ENCODE measurements at places on chromosomes 5 and 9. TPM values are rescaled to one million over a fixed set of nuclear protein-coding genes. Genes with fewer than 3 reads are reported as not detected.

Gene ABLIM3
- total RNA-seq = 43.6 TPM

Gene ANKRD31
- total RNA-seq = 0.26 TPM

Gene IL5
- not detected for total RNA-seq

Gene PCDHGB3
- 1.2 TPM for total RNA-seq

Gene VCAN
- 6.7 TPM for total RNA-seq

Gene PCDHGA3
- not detected for total RNA-seq

Gene SLC6A19
- not detected for total RNA-seq

Gene RNF183
- not detected for total RNA-seq

Gene TRIP13
- 69.0 TPM for total RNA-seq

- peaks cover 6% of the 10 kb centered on the region for H3K27me3 ChIP-seq
- H3K36me3 ChIP-seq = no peaks in the 10 kb centered on the region
- H3K27ac ChIP-seq = no peak overlapping the region
- no peak for DNase-seq
Observed at GRCh38 chr9:1469996-1470395, 419.8 kb downstream of the DMRT2 start.

GRCh38 chr9:13414349-13414748, 134.9 kb upstream of the MPDZ start:
- H3K4me3 ChIP-seq = no peak overlapping the region
- H3K27me3 ChIP-seq = no peaks in the 10 kb centered on the region
- no peak for DNase-seq
- H3K27ac ChIP-seq = no peak overlapping the region

GRCh38 chr5:138733509-138733908, 19.7 kb upstream of the CTNNA1 start:
- no peak for DNase-seq
- H3K27me3 ChIP-seq = no peaks in the 10 kb centered on the region
- H3K4me1 ChIP-seq = no peaks in the 10 kb centered on the region
- H3K4me3 ChIP-seq = no peak overlapping the region
- no peaks in the 10 kb centered on the region for H3K36me3 ChIP-seq

GRCh38 chr5:107129051-107129450, 541.7 kb downstream of the EFNA5 start:
- no peaks in the 10 kb centered on the region for H3K27me3 ChIP-seq
- H3K27ac ChIP-seq = no peak overlapping the region

- H3K36me3 ChIP-seq = no peaks in the 10 kb centered on the region
- no peaks in the 10 kb centered on the region for H3K4me1 ChIP-seq
- no peaks in the 10 kb centered on the region for H3K27me3 ChIP-seq
Observed at GRCh38 chr9:83792746-83793145, 24.8 kb downstream of the GKAP1 start.

DNA sequence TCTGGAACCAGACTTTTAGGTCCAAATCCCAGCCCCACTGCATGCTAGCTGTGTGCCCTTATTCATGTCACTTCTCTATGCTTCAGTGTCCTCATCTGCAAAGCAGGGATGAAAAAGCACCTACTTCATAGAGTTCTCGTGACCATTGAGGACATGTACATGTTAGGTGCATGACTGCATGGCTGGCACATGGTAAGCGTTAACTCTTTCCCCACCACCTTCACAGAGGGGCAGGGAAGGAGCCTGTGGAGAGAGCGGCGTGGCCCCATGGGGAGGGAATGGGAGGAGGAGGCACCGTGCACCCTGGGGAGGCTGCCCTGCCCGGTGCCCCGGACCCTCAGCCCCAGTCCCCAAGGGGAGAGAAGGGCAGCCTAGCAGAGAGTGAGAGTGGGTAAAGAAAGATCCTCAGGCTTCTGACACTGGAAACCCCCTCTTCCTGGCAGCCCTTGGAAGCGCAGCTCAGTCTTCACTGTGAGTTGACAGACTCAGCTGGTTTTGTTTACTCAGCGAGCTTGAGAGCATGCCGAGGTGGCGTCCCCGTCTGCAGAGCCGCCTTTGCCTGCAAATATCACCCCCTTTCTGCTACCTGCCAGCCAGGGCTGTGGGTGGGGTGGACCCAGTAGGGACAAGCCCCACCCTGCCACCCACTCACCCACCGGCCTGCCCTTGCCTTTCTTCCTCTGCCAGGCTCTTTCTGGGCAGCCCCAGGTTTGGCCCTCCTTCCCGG, 10.6 kb upstream of the ANGPTL2 start:
- H3K4me3 ChIP-seq = no peak overlapping the region
- no peak overlapping the region for H3K27ac ChIP-seq
- no peaks in the 10 kb centered on the region for H3K27me3 ChIP-seq
- H3K4me1 ChIP-seq = peaks cover 21% of the 10 kb centered on the region
- H3K36me3 ChIP-seq = no peaks in the 10 kb centered on the region

DNA sequence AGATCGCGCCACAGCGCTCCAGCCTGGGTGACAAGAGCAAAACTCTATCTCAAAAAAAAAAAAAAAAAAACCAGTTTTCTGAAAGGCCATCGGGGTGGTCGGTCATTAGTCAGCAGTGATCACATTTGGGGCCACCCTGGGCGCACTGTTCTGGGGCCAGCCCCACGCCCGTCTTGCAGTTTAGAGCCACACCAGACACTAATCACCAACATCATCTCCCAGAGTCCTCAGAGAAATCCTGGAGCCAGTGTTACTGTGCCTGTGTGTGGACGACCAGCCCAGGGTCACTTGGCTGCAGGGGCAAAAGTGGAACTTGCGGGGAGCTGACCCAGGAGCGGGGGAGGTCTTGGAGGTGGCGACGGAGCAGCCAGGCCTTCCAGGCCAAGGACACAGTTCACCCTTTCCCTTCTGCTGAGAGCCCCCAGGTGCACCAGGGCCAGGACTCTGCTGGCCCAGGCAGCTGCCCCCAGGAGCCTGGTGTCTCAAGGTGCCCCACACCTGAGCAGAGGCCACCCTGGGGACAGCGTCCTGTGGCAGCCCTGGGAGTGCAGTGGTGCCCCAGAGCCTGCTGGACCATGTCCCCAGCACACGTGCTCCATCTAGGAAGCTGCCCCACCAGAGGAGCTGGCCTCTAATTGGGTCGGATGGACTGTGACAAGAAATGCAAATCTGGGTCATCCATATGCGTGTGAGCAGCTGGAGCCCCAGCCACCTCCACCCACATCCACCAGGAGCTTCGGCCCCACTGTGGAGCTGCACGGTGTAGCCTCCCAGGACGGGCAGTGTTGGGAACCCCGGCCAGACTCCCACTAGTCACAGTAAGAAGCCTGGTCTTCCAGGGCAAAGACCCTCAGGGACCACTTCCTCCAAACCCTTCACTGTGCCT, 51.1 kb downstream of the NEK6 start:
- H3K27me3 ChIP-seq = no peaks in the 10 kb centered on the region
- H3K4me1 ChIP-seq = peaks cover 22% of the 10 kb centered on the region
- H3K36me3 ChIP-seq = peaks cover 2% of the 10 kb centered on the region
- no peak overlapping the region for H3K4me3 ChIP-seq

DNA sequence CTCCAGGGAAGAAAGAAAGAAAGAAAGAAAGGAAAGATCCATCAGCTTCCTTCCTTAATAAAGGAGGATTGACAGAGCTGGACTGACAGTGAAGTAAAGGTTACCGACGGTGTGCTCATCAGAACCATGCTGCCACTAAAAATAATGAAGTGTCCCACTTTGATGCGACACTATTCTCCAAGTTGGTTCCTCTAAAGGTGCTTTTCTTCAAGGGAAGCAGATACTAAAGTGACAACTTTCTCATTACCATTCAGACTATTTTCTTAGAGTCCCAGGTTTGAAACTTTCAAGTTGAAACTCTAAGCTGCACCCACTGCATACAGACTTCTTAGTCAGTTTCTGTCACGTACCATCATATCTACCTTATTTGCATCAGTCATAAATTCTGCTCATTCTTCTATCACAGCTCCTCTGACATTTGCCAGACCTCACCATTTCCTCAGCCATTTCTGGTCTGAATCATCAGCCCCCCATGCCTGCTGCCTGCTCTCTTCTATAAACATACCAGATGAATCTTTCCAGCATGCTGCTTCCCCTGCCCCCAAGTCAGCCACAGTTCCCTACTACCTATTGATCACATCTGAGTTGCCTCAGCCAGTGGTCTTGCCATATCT, 177.6 kb downstream of the DEPDC1B start:
- no peaks in the 10 kb centered on the region for H3K4me1 ChIP-seq
- H3K4me3 ChIP-seq = no peak overlapping the region
- no peak for DNase-seq
- H3K27me3 ChIP-seq = peaks cover 67% of the 10 kb centered on the region

DNA sequence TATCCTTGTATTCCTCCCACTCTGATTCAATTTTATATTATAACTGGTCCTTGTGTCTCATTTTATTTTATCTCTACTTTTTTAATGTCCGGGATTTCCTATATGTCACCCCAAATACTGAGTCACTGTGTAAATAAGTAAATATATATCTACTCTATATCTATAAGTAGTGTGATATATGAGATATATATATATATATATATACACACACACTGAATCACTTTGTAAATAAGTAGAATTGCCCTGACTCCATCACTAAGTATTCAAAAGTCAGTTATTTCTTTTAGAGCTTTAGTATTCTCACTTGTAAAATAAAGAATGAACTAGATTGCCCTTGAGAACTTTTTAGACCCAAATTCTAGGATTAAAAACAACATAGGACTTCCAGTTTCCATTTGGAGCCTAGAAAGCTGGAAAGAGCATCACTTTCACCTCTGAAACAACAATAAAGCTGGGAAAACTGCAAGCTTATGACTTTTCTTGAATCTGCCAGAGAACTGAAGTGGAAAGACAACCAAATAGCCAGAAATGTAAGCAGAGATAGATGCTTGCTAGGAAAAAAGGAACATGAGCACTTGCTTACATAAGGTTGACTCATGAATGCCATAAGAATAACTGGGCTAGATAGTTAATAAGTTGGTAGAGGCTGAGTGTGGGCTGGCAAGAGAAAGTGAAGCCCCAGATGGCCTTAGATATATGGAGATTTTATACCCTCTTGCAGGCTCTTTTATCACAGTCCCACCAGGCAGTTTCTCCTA, 171.1 kb upstream of the TLX3 start:
- peak overlapping the region; percentile 100 for H3K27ac ChIP-seq
- H3K36me3 ChIP-seq = no peaks in the 10 kb centered on the region
- peak overlapping the region; percentile 57 for H3K4me3 ChIP-seq
- peak; percentile 75 for DNase-seq
- no peaks in the 10 kb centered on the region for H3K27me3 ChIP-seq
- peaks cover 48% of the 10 kb centered on the region for H3K4me1 ChIP-seq

DNA sequence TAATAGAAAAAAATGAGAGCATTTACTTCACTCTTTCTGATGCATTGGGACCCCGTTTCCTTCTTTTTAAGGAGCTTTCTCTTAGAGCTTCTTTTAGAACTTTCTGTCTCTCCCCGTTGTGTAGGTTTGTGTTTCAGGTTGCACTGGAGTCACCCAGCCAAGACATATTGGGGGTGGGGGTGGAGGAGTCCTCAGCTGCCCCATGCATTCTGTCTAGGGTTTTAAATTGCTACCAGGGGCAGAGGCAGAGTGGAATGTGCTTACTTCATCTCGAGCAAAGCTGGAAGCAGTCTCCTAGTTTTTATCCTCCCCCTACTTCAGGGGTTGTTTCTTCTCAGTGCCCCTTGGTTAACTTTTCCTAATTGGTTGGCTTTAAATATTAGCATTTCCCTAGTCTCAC, 9.4 kb downstream of the OR2K2 start:
- H3K36me3 ChIP-seq = no peaks in the 10 kb centered on the region
- no peaks in the 10 kb centered on the region for H3K4me1 ChIP-seq

DNA sequence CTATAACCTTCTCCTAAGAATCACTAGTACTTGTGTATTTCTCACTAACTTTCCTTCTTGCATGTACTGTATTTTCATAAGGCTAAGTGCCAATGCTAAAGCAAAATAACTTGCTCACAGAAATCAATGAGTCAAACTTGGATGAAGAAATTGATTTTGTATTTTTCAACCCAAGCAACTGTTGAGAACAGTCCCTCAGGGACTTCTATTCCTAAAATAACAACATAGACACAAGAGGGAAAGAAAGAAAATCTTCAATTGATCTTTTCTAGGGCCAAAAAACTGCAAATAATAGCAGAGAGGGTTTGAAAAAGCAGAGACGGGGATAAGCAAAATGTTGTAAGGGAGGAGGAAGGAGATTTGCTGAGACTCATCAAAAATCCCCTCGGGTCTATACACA, 69.8 kb downstream of the HABP4 start:
- H3K4me3 ChIP-seq = no peak overlapping the region
- H3K36me3 ChIP-seq = no peaks in the 10 kb centered on the region
- H3K4me1 ChIP-seq = no peaks in the 10 kb centered on the region
- no peak overlapping the region for H3K27ac ChIP-seq

GRCh38 chr5:178535299-178536175, 54.7 kb downstream of the COL23A1 start:
- no peak overlapping the region for H3K27ac ChIP-seq
- no peaks in the 10 kb centered on the region for H3K4me1 ChIP-seq
- DNase-seq = no peak
- no peaks in the 10 kb centered on the region for H3K36me3 ChIP-seq

DNA sequence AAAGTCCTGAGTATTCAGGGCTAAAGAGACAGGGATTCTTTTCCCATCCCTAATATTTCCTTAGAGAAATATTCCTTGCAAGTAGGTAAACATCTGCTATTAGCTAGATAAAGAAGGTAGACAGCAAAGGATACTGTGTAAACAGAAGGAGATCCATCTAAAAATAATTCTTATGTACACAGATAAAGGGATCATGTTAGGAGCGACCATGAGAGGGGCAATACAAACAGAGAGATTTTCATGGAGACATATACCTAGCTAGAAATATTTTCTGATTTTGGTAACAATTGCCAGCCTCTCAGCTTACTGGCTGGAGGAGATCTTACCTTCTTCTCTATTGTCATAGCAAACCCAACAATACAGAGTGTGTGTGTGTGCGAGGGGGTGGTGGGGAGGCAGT, 184.6 kb upstream of the DMAC1 start:
- no peaks in the 10 kb centered on the region for H3K27me3 ChIP-seq
- H3K36me3 ChIP-seq = no peaks in the 10 kb centered on the region
- H3K4me1 ChIP-seq = no peaks in the 10 kb centered on the region
- H3K27ac ChIP-seq = no peak overlapping the region
- no peak for DNase-seq
- no peak overlapping the region for H3K4me3 ChIP-seq
